ENCODE measurements at places on chromosomes 1 and 21. TPM values are rescaled to one million over a fixed set of nuclear protein-coding genes. Genes with fewer than 3 reads are reported as not detected.

DNA sequence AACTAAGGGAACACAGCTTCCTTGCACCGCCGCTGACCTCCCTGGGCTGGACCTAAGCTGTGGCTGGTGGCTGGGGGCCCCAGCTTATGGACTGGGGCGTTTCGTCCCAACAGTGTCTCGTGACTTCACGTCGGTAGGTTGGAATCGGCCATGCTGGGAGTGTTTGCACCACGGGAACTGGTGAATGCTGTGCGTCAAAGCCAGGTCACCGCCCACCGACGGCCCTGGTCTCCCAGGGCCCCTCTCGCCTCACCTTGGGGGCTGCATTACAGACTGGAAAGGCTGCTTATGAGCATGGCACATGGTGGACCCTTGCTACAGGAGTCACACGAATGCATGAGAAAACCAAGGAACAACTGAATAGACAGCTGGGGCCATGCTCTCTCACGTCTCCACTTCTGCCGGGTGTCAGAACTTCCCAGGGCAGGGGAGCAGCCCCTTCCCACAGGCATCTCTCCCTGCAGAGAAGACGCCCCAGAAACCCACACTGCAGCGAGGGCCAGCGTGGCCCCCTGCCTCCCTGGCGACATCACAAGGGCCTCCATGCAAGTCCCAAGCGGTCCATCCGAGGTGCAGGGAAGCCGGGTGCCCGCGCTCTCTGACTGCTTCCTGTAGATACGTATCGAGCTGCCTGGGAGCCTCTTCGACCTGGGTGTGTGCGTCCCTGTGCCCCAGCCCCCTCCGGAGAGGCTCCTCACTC lies 81.7 kb downstream of the SIK1 start:
- DNase-seq = no peak

The CR2 gene
- 0.24 TPM for total RNA-seq

DNA sequence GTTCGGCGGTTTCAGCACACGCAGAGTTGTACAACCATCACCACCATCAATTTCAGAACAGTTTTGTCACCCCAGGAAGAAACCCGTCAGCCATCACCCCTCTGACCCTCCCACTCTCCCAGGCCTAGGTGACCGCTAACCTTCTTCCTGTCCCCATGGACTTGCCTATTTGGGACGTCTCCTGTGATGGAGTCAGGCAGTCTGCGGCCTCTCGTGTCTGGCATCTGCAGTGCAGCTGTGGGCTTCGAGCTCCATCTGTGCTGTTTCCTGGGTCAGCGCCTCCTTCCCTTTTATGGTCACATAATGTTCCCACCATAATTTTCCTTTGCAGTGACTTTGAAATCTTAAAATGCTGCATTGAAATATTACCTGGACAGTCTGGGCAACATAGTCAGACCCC lies 24.4 kb downstream of the SLC45A1 start:
- DNase-seq = no peak

DNA sequence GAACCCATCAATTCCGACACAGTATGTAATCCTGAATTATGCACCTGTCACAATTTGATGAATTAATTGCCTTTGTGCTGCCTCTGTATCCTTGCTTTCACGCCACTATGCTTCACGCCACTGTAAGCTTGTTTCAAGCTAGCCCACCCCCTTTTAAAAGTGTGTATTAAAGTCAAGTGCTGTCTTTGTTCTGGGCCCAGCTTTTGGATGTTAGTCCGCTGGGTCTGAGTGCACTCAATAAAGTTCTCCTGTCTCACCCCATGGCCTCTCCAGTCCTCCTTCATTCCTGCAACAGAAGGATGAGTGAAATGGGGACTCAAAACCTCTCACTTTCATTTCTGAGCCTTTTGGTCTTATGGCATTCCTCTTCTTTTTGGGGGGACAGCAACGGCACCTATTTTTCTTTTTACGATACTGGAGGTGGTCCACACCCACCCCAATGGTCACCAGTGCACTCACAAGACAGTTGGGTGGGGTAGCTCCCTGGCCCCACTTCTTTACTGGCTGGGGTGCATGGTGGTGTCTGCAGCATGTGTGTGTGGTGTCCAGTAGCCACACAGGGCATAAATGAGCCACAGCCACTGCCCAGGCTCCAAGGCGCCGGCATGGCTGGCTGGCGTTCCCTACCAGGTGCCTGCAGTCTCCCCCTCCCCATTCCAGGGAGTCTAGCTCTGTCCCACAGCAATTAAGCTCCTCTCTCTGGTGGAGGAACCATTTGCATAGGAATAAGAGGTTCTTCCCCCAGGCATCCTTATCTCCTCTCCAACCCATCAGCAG lies 1.8 kb downstream of the THEM4 start:
- DNase-seq = no peak

The HUNK gene
- 39.5 TPM for total RNA-seq

DNA sequence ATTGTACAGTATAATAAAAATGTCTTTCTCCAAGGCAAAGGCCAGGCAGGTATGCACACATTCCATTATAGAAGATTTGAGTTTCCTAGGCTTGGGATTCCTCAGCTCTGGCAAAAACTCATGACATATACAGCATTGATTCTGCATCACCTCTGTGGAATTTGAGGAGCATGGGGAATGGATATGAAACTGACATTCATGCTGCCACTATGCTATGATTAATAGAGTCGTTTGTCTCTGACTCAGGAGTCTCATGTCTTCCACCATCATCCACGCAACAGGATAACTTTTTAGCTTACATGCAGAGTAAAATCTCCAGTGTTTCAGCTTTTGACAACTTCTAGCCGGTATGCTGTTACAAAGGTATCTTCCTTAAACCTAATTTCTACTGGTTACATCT lies 49.8 kb upstream of the ADORA3 start:
- DNase-seq = no peak

The ELAPOR1 gene
- total RNA-seq = 14.6 TPM

The SGIP1 gene
- total RNA-seq = 12.1 TPM

GRCh38 chr1:80375109-80375508 lies 1368.6 kb upstream of the ADGRL4 start:
- DNase-seq = no peak

The CD53 gene
- not detected for total RNA-seq

The CLCA1 gene
- total RNA-seq = not detected

The SPRR1A gene
- not detected for total RNA-seq

DNA sequence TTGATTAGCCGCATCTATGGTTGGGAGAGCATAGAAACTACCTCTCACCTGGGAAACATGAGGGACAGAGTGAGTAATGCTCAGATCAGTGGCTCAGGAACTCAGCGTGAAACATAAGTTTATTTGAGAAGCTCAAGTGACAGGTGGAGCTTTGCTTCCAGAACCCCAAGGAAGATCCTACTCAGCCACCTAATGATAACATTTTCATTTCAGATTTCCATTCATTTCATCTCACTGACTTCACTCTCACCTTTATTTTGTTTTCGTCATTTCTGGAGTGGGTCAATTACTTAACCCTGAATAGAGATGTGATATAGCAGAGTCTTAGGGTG lies 145.5 kb upstream of the DUSP10 start:
- no peak for DNase-seq

The NGF gene
- 2.2 TPM for total RNA-seq
